ENCODE measurements at places on chromosomes 7 and 10.

DNA sequence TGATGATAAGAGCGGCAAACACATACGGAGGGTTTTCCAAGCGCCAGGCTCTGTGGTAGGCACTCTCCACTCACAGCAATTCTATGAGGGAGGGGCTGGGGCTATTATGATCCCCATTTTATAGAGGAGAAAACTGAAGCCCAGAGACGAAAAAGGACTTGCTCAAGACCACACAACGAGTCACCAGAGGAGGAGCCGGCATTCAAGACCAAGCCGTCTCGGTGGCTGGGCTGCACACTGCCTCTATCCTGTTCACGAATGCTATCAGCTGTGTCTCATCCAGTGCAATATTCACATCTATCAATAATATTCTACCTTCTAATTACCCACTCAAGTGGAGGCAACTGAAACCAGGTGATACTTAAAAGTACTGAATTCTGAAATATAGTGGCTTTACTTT is 67.8 kb upstream of the NMT2 start:
- DNase-seq, result no peak

DNA sequence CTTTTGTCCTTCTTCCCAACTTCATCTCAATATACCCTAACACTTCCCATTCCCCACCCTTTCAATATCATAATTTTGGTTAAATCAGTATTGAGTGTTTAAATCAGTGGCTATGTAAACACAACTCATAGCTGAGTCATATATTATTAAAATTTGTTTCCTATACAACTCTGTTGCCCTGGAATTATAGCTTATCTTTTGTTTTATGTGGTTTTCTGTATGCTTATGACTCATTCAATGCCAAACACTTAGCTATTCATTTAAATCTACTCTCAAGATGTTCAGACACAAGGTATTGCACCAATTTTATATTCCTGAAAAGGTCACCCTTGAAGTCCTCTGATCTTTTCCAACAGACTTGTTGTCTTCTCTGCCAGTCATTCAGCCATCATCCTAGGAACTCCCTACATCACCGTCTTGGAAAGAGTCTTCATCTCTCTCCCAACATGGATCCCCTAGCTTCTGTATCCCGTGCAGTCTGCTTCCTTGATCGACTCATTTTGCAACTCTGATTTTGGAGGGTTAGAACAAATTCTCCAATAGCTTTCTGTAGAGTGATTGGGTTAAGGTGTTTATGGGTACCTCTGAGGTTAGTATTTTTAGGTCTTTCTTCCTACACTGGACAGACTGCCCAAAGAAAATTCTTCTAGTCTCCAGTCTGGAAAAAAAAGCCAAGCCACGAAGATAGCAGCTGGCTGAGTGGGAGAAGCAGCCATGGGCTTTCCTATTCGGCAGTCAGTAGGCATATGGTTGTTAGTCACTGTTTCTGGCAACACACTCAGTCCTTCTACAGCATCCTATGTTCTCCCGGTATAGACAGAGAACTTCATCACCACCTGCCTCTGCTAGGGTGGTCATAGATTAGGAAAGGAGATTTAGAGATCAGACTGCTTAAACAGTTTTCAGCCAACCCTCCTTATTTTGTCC is 102.1 kb downstream of the CRPPA start:
- no peak for DNase-seq

- DNase-seq, result no peak
These were observed 43.4 kb downstream of the SH3PXD2A start for GRCh38 chr10:103812004-103812403.

DNA sequence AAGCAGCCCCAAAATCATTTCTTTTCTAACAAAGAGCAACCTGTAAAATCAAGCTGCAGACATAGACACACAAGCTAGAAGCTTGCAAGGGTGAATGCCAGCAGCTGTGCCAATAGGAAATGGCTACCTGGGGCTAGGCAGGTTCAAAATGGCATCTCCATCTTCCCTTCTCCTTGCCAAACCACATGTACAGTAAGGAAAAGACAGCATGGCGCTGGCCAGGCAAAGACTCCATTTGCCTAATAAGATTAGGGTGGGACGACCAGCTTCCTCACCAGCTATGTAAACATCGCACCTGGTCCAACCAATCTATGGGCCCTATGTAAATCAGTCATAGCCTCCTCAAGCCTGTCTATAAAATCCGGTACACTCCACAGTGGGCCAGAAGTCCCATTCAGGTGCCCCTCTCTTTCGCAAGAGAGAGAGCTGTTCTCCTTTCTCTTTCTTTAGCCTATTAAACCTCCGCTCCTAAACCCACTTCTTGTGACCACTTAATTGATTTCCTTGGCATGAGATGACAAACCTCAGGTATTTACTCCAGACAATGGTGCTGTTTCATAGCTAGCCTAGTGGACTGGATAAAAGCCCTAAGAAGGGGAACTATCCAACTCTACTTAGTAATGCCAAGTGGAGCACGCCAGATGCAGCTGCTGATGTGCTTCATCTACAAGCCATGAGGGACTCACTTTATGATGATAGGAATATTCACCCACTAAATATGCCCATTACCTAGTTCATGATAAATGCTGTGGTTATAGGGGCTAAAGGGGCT is 44.1 kb downstream of the HTR7 start:
- DNase-seq, result no peak

- no peak for DNase-seq
These were observed 88.2 kb downstream of the ZNF438 start for GRCh38 chr10:30943451-30943850.

DNA sequence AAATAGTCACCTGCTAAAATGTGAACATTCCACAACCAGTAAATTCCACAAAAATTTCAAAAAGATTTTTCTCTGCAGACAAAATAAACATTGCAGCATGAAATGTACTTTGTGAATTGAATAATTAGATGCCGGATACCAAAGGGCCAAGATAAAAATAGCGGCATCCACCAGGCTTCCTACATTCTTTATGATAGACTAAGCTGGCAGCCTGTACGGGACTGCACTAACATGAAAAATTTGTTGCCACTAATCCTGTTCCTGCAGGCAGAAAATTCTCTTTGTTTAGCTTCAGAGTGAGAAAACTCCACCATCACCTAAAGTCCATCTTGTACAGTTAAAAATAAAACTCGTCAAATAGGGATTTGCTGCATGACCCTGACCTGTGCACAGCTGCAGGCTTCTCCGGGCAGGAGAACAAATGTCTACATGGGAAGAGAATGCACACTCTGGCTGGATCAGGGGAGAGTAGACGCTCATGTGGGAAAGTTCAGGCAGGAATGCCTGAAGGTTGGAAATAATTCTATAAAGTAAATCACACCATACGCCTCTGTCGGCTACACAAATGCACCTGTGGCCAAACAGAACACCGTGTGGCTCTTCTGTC is 15.6 kb upstream of the ADO start:
- DNase-seq, result no peak

- DNase-seq, result no peak
These were observed 242.5 kb upstream of the PCDH15 start for GRCh38 chr10:55043540-55043939.

- no peak for DNase-seq
These were observed 151.1 kb downstream of the ACTR3B start for GRCh38 chr7:152910545-152911225.
